Mammary epithelial cell (primary cell): ENCODE measurements at places on chromosomes 7 and 10. TPM values are rescaled to one million over a fixed set of nuclear protein-coding genes. Genes with fewer than 3 reads are reported as not detected.
A peak's percentile ranks its signal among the peaks of the same experiment; 100 is the strongest.

ADCYAP1R1 gene
- not detected for polyA plus RNA-seq

TRIM73 gene
- polyA plus RNA-seq = 0.08 TPM

GRCh38 chr10:1358860-1359625, 302.9 kb downstream of the WDR37 start:
- no peak for DNase-seq

DNA sequence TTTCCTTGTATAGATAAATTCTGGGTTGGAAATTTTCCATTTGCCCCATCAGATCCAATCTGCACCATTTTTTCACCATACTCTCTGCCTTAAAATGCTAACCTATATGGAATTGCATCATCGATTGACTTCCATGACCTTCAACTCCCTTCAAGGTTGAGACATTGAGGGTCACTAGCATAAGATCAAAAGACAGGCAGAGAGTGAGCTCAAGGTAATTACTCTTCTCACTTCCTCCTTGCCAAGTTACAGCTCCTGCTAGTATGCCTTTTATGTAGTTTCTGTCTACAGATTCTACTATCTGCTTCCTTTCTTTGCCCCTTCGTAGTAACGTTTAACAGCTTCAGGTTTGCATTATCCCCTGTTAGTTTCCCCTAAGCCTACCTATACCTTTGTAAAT, 1127.7 kb upstream of the LRRTM3 start:
- no peak for DNase-seq

GRCh38 chr7:81705206-81705605, 64.6 kb downstream of the HGF start:
- no peak for DNase-seq

DNA sequence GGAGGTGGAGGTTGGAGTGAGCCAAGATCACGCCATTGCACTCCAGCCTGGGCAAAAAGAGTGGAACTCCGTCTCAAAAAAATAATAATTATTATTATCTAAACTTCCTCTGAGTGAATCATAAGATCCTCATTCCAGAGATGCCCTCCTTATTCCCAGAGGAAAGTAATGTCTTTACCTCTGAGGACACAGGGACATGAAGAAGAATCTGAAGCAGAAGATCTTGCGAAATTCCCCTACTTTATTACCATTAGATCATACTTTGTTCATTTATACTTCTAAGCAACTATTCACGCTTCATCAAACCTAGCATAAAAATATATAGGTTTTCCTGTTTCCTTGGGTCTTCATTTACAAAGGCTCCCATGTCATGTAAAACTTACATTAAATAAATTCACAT, 143.1 kb downstream of the ETV1 start:
- no peak for DNase-seq

- no peak for DNase-seq
These were observed 128.9 kb downstream of the DGKI start for GRCh38 chr7:137717811-137718271.

DNA sequence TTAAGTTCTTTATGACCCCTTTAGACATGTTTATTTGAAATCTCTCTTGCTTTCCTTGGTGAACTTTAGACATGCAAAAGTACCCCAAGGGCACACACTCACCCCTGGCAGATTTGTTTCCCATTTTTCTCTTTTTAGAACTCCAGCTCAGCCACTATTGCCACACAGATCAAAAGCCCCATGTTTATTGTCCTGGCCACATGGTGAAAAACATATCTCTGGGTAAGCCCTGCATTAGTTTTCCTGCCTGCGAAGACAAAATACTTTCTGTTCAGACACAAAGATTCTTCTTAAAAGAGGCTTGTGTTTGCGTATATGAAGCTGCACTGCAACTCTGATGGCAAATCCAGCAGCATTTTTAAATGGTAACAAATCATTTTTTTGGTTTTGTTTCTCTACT, 200.0 kb downstream of the POLR1F start:
- peak; percentile 7 for DNase-seq

DNA sequence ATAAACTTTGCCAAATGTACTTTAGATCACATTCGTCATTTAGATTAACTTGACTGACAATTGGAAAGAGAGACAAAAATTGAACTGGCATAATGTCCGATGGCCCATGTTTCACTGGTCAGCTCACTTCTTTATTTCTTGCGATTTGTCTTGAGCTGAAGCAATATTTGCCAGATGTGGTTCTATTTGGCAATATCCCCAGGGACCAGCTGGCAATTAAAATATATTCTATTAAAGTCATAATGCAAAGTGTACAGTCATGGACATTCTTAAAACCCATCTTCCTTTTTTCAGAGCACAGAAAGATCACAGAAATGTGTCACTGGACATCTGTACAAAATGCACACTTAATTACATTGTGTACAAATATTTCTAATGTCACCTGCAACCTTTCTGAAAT, 26.3 kb downstream of the NEBL start:
- no peak for DNase-seq

GRCh38 chr7:129907122-129907736, 45.5 kb downstream of the UBE2H start:
- DNase-seq = no peak

GRCh38 chr7:49174396-49174795, 250.0 kb downstream of the CDC14C start:
- DNase-seq = peak; percentile 50

- no peak for DNase-seq
These were observed 2.4 kb upstream of the ADARB2 start for GRCh38 chr10:1739751-1740150.

DNA sequence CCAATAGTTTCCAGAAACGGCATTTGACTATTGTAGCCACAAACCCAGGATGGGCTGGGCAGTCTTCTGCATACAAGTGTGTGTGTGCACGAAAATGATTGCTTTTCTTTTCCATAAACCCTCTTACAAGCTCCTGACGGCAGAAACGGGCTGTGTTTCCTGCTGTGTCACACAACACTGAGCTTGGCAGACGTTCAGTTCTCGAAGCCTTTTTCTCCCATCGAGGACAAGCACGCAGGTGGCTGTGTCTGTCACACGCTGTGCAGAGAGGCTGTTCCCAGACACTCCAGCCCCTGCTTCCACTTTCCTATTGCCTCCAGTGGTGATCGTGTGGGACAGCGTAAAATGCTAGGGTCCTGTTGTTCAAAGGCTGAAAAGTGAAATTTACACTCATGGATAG, 32.1 kb downstream of the RBAK start:
- no peak for DNase-seq

- DNase-seq = no peak
These were observed 8.2 kb downstream of the TPK1 start for GRCh38 chr7:144827621-144828020.

- no peak for DNase-seq
These were observed 273.7 kb downstream of the PTPRN2 start for GRCh38 chr7:158313931-158314330.

GRCh38 chr7:2721842-2722241, 33.8 kb downstream of the AMZ1 start:
- DNase-seq = no peak

- DNase-seq = no peak
These were observed 103.7 kb downstream of the CXCL12 start for GRCh38 chr10:44281089-44281613.

- no peak for DNase-seq
These were observed 98.1 kb downstream of the CCDC71L start for GRCh38 chr7:106562711-106563366.

DNA sequence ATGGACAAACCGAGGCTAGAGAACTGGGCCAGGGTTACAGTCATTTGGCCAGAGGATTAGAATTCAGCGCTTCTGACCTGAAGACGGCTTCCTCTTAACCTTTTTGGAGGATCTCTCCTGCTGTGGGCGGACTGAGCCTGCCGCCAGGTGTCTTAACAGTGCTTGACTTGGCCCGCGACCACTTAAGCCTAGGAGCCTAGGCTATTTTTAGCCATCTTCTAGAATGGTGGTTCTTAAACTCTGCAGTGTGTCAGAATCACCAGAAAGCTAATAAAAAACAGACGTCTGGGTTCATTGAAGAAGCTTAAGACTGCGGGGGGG, 722 bp downstream of the MDH2 start:
- no peak for DNase-seq

GRCh38 chr7:16918288-16918895, 36.6 kb upstream of the AGR3 start:
- peak; percentile 25 for DNase-seq

DNA sequence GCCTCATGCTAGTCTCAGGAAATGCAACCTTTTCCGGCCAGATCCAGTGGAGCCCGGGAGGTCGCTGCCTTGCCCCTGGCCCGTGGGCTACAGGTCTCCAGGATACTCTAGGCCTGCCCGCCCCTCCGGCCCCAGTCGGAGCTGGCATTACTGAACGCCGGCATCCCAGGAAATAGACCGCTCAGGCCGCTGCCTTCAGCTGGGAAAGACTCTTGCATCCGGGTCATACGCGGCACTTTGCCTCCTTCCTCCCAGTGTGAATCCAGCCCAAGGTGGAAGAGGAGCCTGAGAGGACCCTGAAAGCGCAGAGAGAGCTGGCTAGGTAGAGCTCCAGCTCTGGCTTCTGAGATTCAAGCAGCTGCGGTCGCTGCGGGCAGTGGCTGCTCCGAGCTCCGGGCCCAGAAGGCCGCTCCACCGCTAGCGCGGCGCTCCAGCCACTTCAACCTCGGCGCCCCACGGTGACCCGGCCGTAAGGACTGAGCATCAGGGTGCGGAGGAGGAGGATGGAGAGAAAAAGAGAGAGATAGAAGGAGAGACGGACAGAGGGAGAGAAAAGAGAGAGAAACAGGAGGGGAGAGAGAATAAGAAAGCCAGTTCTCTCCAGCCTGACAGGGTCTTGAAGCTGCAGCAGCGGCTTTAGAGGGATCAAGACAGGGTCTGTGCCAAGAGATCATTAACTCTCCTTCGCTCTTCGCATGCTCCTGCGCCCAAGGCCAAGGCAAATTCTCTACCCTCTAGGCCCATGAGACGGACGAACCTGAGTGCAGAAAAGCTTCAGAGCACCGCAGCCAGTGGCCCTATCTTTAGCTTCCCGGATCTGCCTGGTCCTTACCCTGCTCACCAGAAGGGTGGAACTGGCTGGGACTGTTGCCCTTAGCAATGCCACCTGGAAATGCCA, 1.8 kb upstream of the HOXA10 start:
- no peak for DNase-seq

- DNase-seq = no peak
These were observed 4.3 kb downstream of the ELOVL3 start for GRCh38 chr10:102230264-102230860.

GRCh38 chr7:140197218-140197890, 20.6 kb upstream of the KDM7A start:
- no peak for DNase-seq

DNA sequence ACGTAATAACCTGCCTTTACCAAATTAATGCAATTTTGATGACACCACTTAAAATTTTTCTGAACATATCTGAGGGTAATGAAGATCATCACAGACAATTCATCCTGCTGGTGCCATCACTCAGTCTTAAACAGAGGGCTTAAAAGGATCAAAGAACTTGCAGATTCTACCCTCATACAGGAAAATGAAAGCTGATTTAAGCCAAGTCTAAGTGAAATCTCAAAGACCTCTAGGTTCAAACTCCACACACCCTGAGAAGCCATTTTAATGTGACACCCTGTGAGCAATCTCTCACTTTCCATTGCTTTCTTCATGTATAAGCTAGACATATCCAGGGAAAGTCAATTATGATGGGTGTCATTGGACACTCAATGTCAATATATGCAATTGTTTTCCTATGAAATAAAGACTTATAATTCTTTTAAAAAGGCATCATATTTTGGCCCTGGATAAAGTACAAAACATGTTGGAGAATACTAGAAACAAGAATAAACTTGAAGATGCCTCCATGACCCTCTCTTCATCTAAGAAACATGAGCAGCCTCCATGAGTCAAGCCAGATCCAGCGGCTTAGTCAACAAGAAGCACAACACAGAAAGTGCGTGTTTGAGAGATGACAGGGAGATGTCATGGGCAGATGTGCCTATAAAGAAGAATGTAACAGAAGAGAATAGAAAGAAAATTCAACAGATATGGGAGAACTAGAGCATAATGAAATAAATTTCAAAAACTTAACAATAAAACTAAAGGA, 291.9 kb downstream of the PARD3 start:
- DNase-seq = peak; percentile 71

DNA sequence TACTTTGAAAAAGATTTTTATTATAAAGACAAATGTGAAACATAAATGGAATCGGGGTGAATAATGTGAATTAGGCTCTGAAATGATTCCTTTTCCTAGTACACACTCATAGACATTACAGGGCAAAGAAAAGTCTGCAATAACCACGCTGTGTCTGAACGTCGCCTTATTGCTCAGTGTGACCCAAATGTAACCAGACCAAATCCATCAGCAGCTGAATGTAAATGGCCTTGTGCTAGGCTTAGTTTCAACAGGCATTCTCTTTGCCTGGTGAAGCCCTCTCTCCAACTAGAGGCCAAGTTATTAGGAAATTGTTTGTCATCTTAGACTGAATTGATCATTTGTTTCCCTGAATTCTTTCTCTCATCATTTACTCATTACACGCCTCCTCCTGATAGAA, 225.5 kb downstream of the CHCHD3 start:
- no peak for DNase-seq

GRCh38 chr10:121362026-121362425, 236.2 kb downstream of the FGFR2 start:
- DNase-seq = no peak

GRCh38 chr10:132162590-132163277, 24.0 kb upstream of the DPYSL4 start:
- no peak for DNase-seq

DNA sequence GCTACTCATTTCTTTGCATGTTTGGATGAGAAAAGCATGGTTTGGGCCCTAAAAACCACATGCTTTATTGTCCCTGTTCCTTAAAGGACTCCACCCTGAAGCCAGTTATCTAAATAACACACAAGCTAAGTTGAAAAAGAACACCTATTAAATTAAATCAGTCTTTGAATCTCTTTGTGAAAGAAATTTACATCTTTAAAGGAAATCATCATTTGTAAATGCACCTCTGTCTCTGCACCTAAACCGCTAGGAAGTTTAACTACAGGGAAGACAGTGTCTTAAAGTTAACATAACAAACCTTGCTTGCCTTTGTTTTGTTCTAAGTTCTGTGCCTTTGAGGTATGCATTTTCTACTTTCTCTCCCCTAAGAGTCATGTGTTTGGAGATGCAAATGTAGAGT, 52.6 kb downstream of the HTR7 start:
- DNase-seq = no peak

DNA sequence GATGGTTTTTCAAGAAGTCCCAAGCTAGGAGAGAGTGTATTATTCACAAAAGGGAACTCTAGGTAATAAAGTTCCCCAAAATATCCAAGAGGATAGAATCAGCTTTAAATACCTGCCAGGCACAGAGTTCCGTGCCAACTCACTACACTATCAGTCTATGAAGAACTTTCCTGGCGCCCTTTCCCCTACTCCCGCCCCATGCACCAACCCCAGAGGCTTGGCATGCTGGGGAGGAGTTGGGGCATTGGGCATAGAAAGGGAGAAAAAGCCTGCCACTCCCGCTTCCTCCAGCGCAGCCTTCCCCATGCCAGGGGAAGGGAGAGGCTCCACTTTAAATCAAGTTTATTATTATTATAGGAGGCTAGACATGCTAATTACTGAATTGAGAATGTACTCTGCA, 54.9 kb downstream of the ZNF800 start:
- no peak for DNase-seq

DNA sequence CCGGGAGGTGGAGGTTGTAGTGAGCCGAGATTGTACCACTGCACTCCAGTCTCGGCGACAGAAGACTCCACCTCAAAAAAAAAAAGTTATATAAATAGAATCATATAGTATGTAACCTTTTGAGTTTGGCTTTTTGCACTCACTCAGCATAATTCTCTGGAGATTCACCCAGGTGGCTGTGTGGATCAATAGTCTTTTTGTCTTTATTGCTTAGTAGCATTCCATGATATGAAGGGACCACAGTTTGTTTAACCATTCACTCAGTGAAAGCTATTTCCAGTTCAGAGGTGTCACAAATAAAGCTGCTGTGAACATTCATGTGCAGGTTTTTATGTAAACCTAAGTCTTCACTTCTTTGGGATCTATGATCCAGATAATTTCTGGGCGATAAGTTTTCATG, 167.7 kb downstream of the PKD1L1 start:
- DNase-seq = no peak
